ENCODE measurements at places on chromosomes 7 and 10. TPM values are rescaled to one million over a fixed set of nuclear protein-coding genes. Genes with fewer than 3 reads are reported as not detected.
A peak's percentile ranks its signal among the peaks of the same experiment; 100 is the strongest.

GRCh38 chr10:116817178-116817577, 32.1 kb upstream of the ENO4 start:
- peaks cover 54% of the 10 kb centered on the region for H3K27me3 ChIP-seq
- no peaks in the 10 kb centered on the region for H3K4me1 ChIP-seq
- no peak for DNase-seq

- peaks cover 8% of the 10 kb centered on the region for H3K36me3 ChIP-seq
- no peak for DNase-seq
- H3K27ac ChIP-seq: peak overlapping the region; percentile 59
Observed at GRCh38 chr10:80503584-80504157, 34.0 kb upstream of the SH2D4B start.

GRCh38 chr7:75987026-75987804, 7.2 kb downstream of the TMEM120A start:
- H3K27ac ChIP-seq: peak overlapping the region; percentile 19
- DNase-seq: no peak
- peak overlapping the region; percentile 12 for H3K4me3 ChIP-seq
- peaks cover 17% of the 10 kb centered on the region for H3K4me1 ChIP-seq
- peaks cover 3% of the 10 kb centered on the region for H3K27me3 ChIP-seq

- no peak for DNase-seq
- H3K4me1 ChIP-seq: no peaks in the 10 kb centered on the region
- H3K36me3 ChIP-seq: no peaks in the 10 kb centered on the region
Observed at GRCh38 chr7:83524277-83525075, 124.5 kb downstream of the SEMA3E start.

- no peak overlapping the region for H3K27ac ChIP-seq
- H3K27me3 ChIP-seq: peaks cover 9% of the 10 kb centered on the region
- H3K36me3 ChIP-seq: no peaks in the 10 kb centered on the region
- DNase-seq: no peak
Observed at GRCh38 chr10:89163265-89163995, 43.7 kb downstream of the CH25H start.

- H3K27me3 ChIP-seq: peaks cover 3% of the 10 kb centered on the region
- no peak for DNase-seq
- H3K4me3 ChIP-seq: no peak overlapping the region
- H3K4me1 ChIP-seq: no peaks in the 10 kb centered on the region
Observed at GRCh38 chr7:50275430-50275829, 29.1 kb upstream of the IKZF1 start.

GRCh38 chr7:154899862-154900261, 103.1 kb downstream of the PAXIP1 start:
- H3K27me3 ChIP-seq: no peaks in the 10 kb centered on the region
- no peaks in the 10 kb centered on the region for H3K36me3 ChIP-seq

- peaks cover 2% of the 10 kb centered on the region for H3K27me3 ChIP-seq
- H3K36me3 ChIP-seq: no peaks in the 10 kb centered on the region
- peak; percentile 73 for DNase-seq
- no peak overlapping the region for H3K4me3 ChIP-seq
- peaks cover 5% of the 10 kb centered on the region for H3K4me1 ChIP-seq
- no peak overlapping the region for H3K27ac ChIP-seq
Observed at GRCh38 chr7:31134246-31135188, 82.4 kb downstream of the ADCYAP1R1 start.

DNA sequence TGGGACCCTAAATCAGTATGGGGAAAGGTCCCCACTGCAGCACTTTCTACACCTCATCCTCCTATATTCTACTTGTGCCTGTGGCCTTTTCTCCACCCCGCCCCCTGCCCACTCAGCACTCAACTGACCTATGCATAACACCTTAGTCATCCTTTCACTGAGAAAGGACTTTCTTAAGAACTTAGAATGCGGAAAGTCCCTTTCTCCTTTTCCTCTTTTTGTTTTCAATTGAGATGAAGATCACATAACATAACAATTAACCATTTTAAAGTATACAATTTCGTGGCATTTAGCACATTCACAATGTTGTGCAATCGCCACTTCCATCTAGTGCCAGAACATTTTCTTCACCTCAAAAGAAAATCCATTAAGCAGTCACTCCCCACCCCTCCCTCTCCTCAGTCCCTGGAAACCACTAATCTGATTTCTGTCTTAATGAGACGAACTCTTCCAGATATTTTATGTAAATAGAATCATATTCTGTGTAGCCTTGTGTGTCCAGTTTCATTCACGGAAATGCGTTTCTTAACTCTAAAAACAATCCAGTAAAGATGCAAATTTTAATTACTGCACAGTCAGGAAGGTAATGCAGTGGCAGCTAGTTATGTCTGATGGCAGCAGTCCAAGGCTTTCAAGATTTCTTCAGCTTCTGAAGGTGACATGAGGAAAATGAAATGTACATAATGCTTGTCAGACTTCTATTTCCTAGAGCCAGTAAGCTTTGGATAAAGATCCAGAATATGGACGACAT, 41.7 kb downstream of the FAS start:
- no peaks in the 10 kb centered on the region for H3K36me3 ChIP-seq
- DNase-seq: no peak
- peaks cover 5% of the 10 kb centered on the region for H3K4me1 ChIP-seq
- no peak overlapping the region for H3K4me3 ChIP-seq
- no peak overlapping the region for H3K27ac ChIP-seq
- H3K27me3 ChIP-seq: peaks cover 2% of the 10 kb centered on the region

DNA sequence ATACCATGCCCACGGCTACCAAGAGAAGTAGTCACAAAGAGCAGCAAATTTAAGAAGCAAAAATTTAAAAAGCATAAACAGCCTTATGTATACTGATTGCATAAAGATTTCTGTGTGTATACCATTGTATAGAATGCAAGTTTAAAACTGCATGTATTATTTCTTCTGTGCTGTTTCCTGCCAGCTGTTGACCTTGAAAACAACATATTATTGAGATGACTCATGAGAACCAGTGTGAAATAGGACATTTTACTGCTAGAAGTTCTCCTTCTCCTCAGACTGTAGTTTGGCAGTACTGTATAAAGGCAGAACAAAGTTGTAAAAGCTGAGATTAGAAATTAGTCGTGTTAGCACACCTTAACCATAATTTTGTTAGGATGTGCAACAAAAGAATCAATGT, 42.3 kb upstream of the SGCE start:
- H3K27ac ChIP-seq: no peak overlapping the region
- H3K4me3 ChIP-seq: no peak overlapping the region
- no peak for DNase-seq
- peaks cover 4% of the 10 kb centered on the region for H3K27me3 ChIP-seq

DNA sequence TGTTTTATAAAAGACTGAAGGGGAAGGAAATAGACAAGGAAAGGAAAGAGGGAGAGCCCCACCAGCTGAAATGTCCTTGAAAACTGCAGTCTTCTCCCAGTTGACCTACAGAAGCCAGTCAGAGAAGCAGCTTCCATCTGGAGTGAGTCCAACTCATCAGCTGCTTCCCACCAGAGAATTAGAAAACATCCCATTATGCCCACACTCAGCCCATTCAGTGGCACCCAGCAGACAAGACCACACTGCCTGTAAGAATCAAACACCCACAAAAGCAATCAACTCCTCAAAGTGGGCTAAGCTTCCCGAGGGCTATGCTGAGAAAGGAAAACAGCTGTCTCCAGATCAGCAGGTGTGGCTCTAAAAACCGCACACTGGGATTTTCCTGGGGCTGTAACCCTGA, 29.6 kb upstream of the TMEM213 start:
- H3K27me3 ChIP-seq: peaks cover under 1% of the 10 kb centered on the region
- peaks cover 3% of the 10 kb centered on the region for H3K4me1 ChIP-seq
- H3K27ac ChIP-seq: no peak overlapping the region
- no peak for DNase-seq
- H3K4me3 ChIP-seq: no peak overlapping the region

- H3K4me1 ChIP-seq: peaks cover 22% of the 10 kb centered on the region
- no peak for DNase-seq
- no peak overlapping the region for H3K27ac ChIP-seq
- no peaks in the 10 kb centered on the region for H3K27me3 ChIP-seq
Observed at GRCh38 chr10:122490786-122491680, 29.7 kb downstream of the HTRA1 start.

DNA sequence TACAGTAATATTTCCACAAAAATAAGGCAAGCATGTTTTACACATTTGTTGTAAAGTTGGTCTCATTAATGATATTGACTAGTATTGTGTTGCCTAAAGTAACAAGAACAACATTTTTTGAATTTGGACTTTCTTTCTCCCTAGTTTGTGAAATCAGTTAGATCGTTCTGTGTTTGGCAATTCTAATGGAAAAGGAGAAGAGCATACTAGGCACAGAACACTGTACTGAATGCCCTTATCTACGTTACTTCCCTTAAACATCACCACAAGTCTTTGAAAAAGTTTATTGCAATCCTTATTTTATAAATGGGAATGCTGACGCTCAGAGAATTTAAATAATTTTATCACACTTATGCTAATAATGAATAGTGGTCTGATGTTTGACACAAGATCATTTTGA, 372.2 kb downstream of the EXOC4 start:
- H3K27me3 ChIP-seq: no peaks in the 10 kb centered on the region
- H3K4me1 ChIP-seq: no peaks in the 10 kb centered on the region
- no peak overlapping the region for H3K4me3 ChIP-seq
- H3K36me3 ChIP-seq: no peaks in the 10 kb centered on the region

DNA sequence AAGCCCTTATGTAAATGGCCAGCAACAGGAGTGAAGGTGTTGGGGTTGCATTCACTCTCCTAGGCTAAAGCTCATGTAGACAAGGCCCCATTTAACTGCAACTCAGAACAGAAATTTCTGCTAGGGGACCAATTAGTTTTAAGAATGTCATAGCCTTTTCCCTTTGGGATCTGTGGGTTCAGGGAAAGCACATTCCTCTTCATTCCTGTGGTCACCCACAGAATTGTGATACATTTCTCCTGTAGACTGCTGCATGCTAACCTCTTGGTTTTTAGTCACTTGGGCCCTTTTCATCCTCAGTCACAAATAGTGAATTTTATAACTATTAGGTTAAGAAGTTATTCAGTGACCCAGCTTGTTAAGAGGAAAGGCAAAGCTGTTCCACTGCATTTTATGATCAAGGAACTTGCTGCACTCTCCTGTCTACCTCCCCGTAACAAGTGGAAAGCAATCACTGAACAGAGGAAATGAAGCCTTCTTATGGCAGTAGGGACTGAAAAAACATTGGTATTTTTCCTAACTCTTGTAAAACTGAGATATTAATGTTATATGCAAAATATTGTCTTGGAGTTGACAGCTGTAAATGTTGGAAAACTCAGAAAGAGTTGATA, 124.9 kb downstream of the SND1 start:
- no peak for DNase-seq
- peaks cover 3% of the 10 kb centered on the region for H3K36me3 ChIP-seq
- no peak overlapping the region for H3K27ac ChIP-seq
- H3K27me3 ChIP-seq: no peaks in the 10 kb centered on the region
- no peak overlapping the region for H3K4me3 ChIP-seq

- H3K4me3 ChIP-seq: no peak overlapping the region
- no peaks in the 10 kb centered on the region for H3K27me3 ChIP-seq
- H3K4me1 ChIP-seq: no peaks in the 10 kb centered on the region
- no peak for DNase-seq
- H3K27ac ChIP-seq: no peak overlapping the region
Observed at GRCh38 chr10:86170255-86171108, 196.1 kb downstream of the GRID1 start.

DNA sequence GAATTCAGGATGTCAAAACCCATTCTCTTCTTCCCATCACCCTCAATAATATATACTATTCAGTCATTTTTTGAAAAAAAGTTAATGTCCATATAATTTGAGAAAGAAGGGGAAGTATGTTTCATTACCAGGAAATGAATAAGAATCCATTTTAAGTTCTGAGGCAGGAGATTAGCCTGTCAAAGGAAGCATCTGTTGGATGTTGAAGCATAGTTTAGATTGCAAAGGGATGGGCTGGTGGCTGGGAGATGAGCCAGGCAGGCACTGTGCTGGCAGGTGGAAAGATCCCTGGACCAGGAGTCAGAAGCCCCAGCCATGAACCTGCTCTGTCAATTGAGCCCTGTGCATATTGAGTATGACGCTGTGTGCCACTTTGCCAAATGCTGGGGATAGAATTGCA, 48.4 kb upstream of the CRTAC1 start:
- no peak overlapping the region for H3K4me3 ChIP-seq
- DNase-seq: no peak
- H3K4me1 ChIP-seq: no peaks in the 10 kb centered on the region
- H3K36me3 ChIP-seq: no peaks in the 10 kb centered on the region
- H3K27ac ChIP-seq: no peak overlapping the region

DNA sequence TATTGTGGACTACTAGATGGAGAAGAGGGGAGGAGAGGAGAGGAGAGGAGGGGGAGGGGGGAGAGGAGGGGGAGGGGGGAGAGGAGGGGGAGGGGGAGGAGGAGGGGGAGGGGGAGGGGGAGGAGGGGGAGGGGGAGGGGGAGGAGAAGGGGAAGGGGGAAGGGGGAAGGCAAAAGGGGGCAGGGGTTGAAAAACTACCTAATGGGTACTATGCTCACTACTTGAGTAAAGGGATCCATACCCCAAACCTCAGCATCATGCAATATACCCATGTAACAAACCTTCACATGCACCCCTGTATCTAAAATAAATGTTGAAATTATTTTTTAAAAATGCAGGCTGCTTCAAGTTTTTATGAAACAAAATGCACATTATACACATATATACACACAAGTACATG, 15.1 kb upstream of the LMOD2 start:
- peaks cover 42% of the 10 kb centered on the region for H3K4me1 ChIP-seq
- peaks cover 3% of the 10 kb centered on the region for H3K27me3 ChIP-seq

- peak; percentile 29 for DNase-seq
- H3K27me3 ChIP-seq: no peaks in the 10 kb centered on the region
- peak overlapping the region; percentile 98 for H3K4me3 ChIP-seq
- peak overlapping the region; percentile 80 for H3K27ac ChIP-seq
Observed at GRCh38 chr10:86757113-86757972, 924 bp downstream of the BMPR1A start.

DNA sequence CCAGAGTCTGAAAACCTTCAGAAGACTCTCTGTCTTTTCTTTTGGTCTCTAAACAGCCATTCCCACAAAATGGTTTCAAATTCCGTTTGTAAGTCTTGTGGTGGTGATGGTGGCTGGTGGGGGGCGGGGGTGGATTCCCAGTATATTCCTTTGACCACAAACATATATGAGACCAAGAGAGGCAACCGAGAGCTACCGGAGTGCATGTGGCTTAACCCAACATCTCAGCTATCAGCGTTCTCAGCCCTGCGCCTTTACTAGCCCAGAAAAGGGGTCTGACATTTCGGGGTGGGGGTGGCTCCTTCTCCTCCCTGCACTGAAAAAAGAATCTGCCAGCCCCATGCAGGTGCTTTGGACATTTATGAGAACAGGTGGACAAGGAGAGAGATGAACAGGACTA, 621.1 kb downstream of the ACTR3B start:
- no peaks in the 10 kb centered on the region for H3K4me1 ChIP-seq
- H3K36me3 ChIP-seq: peaks cover 17% of the 10 kb centered on the region
- DNase-seq: no peak
- no peak overlapping the region for H3K4me3 ChIP-seq
- H3K27me3 ChIP-seq: no peaks in the 10 kb centered on the region

- no peaks in the 10 kb centered on the region for H3K4me1 ChIP-seq
- no peaks in the 10 kb centered on the region for H3K36me3 ChIP-seq
- no peak overlapping the region for H3K4me3 ChIP-seq
Observed at GRCh38 chr7:525740-526139, 6.1 kb upstream of the PDGFA start.

Gene TES
- total RNA-seq: 15.0 TPM

Gene WASL
- total RNA-seq: 32.5 TPM

Gene GNAT3
- not detected for total RNA-seq

Gene LARP4B
- 75.2 TPM for total RNA-seq

Gene ADCY1
- total RNA-seq: 13.7 TPM

Gene TCERG1L
- total RNA-seq: 0.96 TPM

Gene WNT8B
- total RNA-seq: 3.8 TPM

Gene NUDCD3
- total RNA-seq: 93.2 TPM

Gene MYOZ1
- 0.16 TPM for total RNA-seq

Gene CALCR
- 0.07 TPM for total RNA-seq
